ENCODE measurements at places on chromosomes 4 and X.
A peak's percentile ranks its signal among the peaks of the same experiment; 100 is the strongest.

DNA sequence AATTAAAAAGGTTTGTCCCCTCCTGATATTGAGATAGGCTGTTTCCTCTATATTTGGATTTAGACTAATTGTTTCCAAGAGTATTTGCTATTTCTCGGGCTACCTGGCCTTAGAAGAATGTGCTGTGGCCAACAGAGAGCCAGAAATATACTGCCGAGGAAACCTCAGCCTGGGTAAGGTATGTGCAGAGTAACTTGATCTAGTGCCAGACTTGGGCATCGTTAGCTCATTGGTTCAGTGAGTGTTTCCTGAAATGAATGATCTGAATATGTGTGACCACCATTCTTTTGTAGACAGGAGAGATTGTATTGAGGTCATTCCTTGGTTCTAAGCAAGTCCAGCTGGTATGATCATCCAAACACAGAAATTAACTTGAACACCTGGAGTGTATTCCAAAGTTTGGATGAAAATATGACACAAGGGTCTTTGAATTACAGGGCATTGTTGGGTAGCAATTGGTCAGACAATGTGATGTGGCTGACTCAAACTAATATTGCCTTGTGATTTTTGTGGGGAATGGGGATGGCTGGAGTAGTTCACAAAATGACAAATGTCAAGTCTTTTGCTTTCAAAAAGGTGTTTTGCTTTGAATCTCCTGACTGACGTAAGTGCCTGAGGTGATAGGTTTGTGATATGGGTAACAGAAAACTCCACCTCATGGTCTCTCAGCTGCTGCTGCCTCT, 100.2 kb upstream of the CXCL13 start:
- no peak for DNase-seq

- no peak for DNase-seq
Observed at GRCh38 chr4:106614441-106614840, 245.9 kb upstream of the GIMD1 start.

- DNase-seq = no peak
Observed at GRCh38 chr4:139986106-139986505, 167.9 kb downstream of the MAML3 start.

GRCh38 chr4:77203380-77204197, 46.6 kb downstream of the CCNG2 start:
- DNase-seq = peak; percentile 2

- no peak for DNase-seq
Observed at GRCh38 chr4:43682551-43682950, 766.1 kb downstream of the KCTD8 start.

GRCh38 chrX:77200663-77201062, 246.5 kb upstream of the FGF16 start:
- no peak for DNase-seq

GRCh38 chr4:40482985-40483647, 146.5 kb downstream of the RBM47 start:
- DNase-seq = no peak

DNA sequence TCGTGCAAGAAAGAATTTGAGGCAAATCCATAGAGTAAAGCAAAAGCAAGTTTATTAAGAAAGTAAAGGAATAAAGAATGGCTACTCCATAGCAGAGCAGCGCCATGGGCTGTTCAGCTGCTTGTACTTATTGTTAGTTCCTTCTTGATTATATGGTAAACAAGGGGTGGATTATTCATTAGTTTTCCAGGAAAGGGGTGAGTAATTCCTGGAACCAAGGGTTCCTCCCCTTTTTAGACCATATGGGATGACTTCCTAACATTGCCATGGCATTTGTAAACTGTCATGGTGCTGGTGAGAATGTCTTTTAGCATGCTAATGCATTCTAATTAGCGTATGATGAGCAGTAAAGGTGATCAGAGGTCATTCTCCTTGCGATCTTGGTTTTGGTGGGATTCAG, 23.5 kb upstream of the CEP135 start:
- no peak for DNase-seq

- DNase-seq = no peak
Observed at GRCh38 chr4:26953770-26954423, 93.3 kb downstream of the STIM2 start.

GRCh38 chr4:155514628-155515027, 137.9 kb upstream of the MAP9 start:
- DNase-seq = no peak

DNA sequence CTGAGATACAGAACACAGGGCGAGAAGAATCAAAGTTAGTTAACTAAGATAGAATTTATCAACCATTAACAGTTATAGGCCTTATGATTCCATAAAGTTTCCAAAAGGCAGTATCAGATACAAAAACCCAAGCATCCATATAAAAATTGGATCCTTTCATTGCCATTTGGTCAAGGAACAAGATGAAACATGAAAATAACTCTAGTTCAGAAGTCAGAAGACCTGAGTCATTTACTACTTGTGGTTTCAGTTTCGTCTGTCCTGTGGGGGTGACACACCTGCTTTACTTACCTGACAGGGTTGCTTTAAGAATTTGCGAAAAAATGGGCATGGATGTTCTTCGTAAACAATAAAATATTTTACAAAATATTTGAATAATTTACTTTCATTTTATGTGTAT, 130.8 kb downstream of the ANAPC10 start:
- DNase-seq = no peak

GRCh38 chr4:85968945-85969819, 390.7 kb downstream of the MAPK10 start:
- peak; percentile 1 for DNase-seq

- DNase-seq = no peak
Observed at GRCh38 chrX:115913575-115913974, 257.0 kb upstream of the AGTR2 start.

DNA sequence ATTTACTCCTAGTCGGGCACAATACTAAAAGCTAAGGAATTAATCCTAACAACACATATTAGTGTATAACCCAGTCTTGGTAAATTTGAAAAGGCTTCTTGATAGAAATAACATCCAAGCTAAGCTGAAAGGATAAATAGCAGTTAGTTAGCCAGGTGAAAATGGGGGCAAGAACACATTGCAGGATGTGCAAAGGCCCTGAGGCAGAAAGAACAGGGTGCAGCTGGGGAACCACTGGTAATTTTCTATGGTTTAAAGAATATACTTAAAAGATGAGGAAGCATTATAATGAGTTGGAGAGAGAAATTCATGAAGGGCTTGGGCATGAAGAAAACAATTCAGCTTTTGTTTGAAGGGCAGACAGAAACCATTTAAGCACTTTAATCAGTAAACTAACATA, 689.0 kb downstream of the ADGRL3 start:
- DNase-seq = no peak

DNA sequence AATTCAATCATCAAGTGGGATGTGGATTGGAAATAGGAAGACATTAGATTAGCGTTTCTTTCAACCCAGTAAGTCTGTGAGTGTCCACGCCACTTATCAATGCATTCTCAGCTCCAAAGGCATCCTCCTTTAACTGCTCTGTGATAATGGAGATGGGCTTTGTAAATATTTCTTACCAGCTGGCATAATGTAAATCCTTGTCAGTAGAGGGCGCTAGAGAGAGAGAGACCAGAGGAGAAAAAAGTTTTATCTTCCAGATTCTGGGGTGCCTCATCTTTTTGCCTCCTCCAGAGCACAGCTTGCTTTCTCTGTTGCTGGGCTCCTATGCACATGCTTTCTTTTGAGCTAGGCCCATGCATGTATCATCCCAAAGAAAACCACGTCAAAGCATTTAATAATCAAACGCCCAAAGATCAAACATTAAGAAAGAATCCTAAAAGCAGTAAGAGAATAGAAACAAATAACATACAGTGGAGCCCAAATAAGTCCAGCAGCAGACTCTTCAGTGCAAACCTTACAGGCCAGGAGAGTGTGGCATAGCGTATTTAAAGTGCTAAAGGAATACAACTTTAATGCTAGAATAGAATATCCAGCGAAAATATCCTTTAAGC, 9.6 kb upstream of the MTMR1 start:
- no peak for DNase-seq

DNA sequence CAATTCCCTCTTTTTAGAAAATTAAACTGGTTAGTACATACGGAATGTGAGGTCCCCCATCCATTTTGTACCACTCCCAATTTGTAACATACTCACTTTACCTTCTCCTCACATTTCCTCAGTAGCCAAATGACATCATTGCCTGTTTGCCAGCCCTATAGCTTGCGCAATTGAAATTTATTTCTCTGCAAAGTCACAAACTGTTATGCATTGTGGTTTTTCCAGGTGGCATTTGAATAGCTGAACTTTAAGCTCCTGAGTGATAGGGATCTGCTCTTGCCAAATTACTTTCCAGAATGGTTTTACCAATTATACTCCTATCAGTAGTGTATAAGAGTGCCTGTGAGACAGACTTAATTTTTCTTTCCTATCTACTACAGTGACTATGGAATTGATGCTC, 7.7 kb downstream of the COL4A5 start:
- DNase-seq = no peak

- no peak for DNase-seq
Observed at GRCh38 chr4:79445371-79445781, 37.3 kb upstream of the GK2 start.

GRCh38 chrX:120781403-120781802, 94.3 kb downstream of the CT47B1 start:
- DNase-seq = no peak

GRCh38 chrX:124239911-124240310, 92.5 kb upstream of the TEX13D start:
- no peak for DNase-seq

GRCh38 chrX:15723887-15724517, 14.1 kb upstream of the CA5B start:
- DNase-seq = no peak

DNA sequence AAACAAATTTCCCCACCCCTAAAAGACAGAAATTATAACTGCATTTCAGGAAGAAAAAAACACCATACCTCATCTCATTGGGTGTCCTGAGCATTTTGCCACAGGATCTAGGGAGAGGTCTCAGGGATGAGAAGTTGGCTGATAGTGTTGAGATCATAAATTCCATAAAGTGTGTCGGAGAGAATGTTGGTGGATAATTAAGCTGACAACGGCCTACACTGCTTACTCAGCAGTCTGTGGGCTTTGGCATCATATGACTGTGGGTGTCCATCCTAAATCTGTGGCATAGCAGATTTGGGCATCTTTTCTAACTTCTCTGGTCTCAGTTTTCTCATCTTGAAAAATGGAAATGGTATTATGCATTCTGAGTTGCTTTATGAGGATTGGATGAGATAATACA, 12.3 kb downstream of the CENPVL3 start:
- DNase-seq = no peak

DNA sequence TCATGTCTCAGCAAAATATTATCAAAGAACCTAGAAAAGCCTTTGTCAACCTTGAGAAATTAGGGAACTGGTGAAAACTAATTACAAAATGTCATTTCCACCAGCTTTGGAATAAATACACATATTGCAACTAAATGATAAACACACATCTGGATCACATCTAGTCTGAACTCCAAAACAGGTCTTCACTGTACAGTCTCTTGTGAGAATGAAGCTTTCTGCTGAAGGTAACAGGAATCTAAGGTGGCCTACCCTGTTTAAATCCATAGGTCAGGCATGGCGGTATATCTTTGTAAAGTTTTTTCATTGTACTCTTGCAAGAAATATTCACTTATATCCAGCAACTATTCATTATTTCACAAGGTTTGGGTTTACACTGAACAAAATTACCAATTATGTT, 1.7 kb downstream of the SH3D19 start:
- DNase-seq = no peak

DNA sequence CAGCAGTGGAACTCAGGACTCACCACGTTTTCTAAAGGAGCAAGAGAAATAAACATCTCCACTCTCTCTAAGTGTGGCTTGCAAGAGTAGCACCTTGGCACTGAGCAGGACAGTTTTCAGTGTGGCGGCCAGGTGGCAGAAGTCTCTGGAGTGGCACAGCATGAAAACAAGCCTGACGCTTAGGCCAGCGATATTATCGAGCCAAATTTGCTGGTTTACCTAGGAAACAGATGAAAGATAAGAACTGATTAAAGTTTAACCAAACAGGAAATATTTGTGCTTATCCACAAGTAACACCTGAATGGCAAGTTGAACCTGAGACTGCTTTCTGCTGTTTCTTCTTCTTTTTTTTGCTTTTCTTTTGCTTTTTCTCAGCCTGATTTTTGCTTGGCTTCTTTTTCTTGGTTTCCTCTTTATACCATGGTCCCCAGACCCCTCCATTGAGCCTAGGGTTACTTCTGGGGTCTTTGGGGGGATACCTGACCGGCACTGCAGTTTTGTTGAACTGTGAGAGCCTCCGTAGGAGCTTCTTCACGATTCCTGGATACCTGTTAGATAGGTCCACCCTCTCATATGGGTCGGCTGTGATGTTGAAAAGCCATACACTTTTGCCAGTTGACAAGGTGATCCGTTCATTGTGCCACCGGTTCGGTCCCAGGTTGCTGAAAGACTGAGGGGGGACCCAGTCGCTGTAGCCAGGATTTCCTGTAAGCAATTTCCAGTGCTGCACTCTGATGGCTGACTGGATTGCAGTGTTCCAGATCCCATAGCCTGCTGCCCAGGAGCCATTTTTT, 77.3 kb downstream of the ARSJ start:
- DNase-seq = no peak

- DNase-seq = no peak
Observed at GRCh38 chr4:126869967-126870366, 762.8 kb upstream of the INTU start.

DNA sequence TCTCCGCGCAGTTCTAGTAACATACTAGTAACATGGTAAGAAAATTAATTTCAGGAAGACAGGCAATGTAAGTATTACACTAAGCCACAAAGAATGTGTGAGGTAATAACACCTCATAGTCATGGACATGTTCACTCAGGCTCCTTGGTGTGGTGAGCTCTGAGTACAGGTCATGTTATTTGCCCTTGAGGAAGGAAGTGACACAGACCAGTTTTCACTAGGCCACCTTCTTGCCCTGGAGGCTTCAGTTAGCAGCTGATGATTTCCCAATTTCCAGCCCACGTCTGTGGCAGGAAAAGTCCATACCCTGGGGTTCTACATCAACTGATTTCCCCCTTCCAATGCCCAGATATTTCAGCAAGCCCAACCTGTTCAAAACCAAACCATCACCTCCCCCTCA, 6.7 kb downstream of the APOO start:
- no peak for DNase-seq

GRCh38 chr4:150668824-150669223, 86.9 kb downstream of the MAB21L2 start:
- no peak for DNase-seq

DNA sequence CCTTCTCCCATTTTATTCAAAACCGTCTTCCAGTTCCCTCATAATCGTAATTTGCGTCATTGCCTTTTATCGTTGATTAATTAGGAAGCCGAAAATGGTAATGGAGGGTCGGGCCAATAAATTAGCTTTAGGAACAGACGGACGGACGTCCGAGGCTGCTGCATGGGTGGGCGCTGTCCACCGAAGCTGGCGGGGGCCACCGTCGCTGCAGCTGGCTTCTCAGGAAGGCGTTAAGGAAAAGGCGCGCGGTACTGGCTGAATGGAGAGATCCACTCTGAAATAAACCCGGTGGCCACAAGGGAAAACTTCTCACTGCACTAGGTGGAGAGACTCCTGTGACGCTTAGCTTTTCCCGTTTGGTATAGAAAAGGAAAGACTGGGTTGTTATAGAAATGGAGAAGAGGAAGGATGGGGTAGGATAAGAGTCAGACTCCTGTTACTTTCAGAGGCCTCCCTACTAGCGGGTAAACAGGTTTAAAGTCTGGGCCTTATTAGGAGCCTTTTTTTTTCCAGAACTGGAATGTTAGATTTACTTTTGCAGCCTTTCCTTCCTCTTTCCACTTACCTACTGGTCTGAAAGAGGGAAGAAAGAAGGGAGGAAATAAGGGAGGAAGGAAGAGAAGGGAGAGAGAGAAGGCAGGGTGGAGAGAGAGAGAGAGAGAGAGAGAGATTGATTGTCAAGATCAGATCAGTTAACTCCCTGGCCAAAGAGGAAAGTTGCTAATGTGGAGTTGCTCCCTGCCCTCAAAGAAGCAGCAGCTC, 11.3 kb upstream of the PRDM8 start:
- DNase-seq = no peak

All from NCI-H2107 (cell line).